Stimulated activated naive CD4-positive, alpha-beta T cell treated with Interleukin-2 at 50 U/mL for 16 hours (primary cell): ENCODE measurements at places on chromosomes 7 and 10.

DNA sequence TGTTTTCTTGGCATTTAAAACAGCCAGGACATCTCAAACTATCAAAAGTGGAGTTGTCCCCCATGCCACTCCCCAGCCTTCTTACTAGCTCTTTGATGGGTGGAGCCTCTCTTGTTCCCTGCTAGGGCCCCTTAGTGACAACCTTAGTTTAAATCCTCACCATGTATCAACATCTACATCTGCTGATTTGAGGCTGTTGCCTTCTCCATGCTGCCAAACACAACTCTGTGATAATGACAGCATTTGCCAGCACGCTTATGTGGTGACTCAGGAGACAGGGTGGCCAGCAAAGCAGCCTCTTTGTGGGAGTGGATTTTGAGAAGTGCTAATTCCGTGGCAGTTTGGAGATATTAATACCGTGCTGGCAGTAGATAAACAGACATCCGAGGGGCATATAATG, 145.4 kb downstream of the LRRC4 start:
- DNase-seq: no peak

DNA sequence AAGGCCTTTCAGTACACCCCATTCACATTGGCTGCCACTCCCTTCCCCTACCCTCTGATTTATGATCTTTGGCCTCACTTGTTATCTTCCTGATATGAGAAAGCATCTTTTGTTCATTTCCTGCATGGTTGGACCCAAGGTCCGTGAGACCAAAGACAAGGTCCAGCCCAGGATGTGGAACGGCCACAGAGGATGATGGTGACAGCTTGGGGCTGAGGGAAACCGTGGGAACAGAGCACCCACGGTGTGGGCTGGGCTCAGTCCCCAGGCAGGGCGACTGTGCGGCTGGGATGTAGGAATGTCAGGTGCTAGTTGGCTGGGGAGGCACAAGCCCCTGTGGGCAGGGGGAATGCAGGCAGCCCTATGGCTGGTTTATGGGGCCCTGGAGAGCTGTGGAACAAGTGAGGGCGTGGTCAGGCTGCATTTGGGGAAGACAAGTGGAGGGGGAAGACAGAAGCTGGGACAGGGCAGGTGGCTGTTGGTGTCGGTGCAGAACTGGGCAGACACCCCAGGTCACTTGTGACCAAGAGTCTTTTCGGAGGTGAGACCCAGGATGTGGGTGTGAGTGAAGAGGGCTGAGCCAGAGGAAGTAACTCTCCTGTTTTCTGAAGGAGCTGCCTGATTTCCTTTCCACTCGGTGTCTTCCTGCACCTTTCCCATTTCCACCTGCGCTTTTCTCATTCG, 51.7 kb upstream of the IGFBP3 start:
- DNase-seq: no peak

- no peak for DNase-seq
Observed at GRCh38 chr10:60679388-60679990, 98.8 kb upstream of the CDK1 start.

- DNase-seq: no peak
Observed at GRCh38 chr7:44059219-44060090, 5.9 kb downstream of the PGAM2 start.

GRCh38 chr7:115708013-115708341, 322.6 kb downstream of the TFEC start:
- DNase-seq: no peak

DNA sequence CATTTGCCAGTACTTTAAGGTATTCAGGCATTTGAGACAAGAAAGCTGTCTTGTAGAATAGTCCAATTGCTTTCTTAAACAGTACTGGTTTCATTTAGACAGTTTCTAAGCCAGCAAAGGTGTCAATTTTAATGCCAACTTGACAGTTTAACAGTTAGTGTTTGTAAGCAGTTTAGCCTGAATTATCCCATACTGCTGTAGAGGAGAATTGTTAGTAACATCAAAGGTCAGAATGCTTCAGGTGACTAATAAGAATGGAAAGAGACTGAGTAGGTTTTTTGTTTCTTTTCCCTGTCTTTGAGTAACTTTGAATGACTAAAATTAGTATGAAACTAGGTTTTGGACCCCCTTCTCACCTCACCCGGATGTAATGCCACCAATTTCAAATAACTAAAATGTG, 29.5 kb upstream of the VDAC2 start:
- DNase-seq: no peak

GRCh38 chr7:129729511-129729910, 118.0 kb downstream of the NRF1 start:
- no peak for DNase-seq

DNA sequence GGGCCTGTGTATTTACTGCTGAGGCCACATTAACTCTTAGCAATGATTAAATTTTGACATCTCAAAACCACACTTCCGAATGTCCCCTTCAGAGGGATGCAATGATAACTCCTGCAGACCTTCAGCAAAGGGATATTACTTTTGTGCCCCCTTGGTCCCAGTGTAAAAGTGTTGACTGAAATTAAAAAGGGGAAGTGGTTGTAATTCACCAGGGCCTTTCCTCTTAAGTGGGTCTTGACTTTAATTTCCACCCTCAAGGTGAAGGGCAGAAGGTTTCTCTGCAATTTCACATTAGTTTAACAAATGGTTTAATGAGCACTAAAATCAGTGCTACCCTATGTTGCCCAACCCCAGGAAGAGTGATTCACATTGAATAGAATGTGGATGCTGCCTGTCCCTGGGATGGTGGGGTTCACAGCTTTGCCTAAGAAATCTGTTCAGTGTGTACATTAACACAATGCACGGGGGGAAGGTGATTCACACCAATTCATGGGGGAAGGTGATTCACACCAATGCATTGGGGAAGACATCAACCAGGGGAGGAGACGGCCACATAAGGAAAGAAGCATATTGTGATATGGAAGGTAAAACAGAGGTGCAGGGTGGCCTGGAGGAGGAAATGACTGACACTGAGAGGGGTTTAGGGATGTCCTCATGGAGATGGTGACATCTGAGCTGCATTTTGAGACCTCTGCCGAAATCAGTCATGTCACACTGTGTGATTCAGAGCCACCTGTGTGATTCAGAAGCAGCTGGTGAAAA, 19.4 kb upstream of the TNS3 start:
- DNase-seq: no peak

- DNase-seq: no peak
Observed at GRCh38 chr10:103736763-103737162, 118.6 kb downstream of the SH3PXD2A start.

GRCh38 chr10:49419005-49419404, 23.1 kb upstream of the DRGX start:
- no peak for DNase-seq

- DNase-seq: no peak
Observed at GRCh38 chr7:36598054-36598674, 126.1 kb downstream of the AOAH start.

- DNase-seq: no peak
Observed at GRCh38 chr7:135189961-135190360, 19.5 kb upstream of the CYREN start.

DNA sequence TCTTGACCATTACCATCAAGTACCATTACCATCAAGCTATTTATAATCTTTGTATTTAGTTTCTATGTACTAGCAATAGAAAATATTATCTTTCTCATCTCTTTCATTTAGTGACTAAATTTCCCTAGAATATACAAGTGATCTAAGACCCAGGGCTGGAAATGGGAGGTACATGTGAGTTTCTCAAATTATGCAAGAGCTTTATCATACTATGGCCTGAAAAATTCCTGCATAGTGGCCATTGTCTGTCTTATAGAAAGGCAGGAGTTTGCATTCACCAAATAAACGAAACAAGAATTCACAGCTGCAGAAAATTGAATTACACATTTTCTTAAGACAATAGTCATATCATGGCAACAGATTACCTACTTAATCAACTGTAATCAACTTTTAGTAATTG, 50.7 kb upstream of the HDAC9 start:
- DNase-seq: no peak

DNA sequence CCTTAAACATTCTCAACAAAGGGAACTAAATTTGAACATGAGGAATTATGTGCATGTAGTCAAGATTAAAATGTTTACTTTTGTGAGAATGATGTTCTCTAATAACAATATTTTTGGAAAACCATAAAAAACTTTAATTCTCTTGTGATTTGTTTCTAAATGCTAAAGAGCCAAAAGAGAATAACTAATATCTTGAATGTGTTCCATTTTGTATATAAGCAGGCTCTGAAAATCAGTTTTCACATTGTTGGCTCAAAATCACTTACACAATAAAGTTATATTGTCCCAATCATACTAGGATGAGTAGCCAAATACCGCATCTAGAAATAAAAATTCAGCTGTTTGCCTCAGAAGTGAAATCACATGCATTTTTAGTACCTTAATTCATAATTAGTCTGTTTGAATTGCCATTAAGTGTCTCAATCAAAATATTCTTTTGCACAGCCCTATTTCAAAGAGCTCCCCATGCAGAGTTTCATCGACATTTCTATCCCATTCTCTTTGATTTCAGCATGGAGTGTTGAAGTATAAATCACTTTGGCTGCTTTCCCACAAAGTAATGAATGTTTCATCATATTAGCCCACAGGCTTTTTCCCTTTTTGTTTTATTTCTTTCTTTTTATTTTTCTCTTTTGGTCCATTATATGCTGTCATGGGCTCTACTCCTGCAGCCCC, 420.3 kb upstream of the POM121L12 start:
- DNase-seq: no peak

DNA sequence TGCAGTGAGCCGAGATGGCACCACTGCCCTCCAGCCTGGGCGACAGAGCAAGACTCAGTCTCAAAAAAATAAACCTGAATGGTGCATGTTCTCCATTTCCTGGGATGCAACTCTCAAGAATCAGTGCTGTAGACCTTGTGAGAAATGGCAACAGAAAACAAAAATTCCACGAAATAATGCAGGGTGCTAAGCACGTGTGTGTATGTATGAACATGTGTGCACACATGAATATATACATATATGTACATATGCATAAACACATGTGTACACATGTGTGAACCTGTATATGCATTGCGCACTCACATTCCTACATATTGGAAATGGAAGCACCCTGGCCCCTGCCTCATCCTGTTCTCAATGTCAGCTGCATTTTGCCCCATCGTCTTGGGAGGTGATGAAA, 548.5 kb downstream of the TCERG1L start:
- no peak for DNase-seq

GRCh38 chr7:156178857-156179256, 366.6 kb upstream of the SHH start:
- DNase-seq: no peak
